CD4-positive, alpha-beta T cell treated with Interleukin-15 for 1 hour (primary cell): ENCODE measurements at places on chromosomes 1 and 21.

DNA sequence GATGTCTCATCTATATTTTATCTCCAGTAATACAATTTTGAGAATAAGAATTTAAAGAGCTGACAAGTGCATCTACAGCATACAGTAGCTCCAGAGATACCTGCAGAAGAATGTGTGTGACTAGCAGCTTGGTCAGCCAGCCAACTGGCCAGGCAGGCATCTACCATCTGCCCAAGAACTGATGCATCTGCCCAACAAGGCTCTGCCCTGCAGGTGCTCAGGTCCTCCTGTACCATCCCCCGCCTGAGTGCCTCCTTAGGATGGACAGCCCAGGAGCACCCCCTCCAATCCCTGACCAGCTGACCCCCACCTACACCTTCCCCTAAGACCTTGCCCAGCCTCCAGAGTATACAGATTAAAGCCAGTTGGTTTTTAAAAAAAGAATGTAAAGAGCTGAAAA is 30.3 kb downstream of the TMEM69 start:
- DNase-seq: no peak

DNA sequence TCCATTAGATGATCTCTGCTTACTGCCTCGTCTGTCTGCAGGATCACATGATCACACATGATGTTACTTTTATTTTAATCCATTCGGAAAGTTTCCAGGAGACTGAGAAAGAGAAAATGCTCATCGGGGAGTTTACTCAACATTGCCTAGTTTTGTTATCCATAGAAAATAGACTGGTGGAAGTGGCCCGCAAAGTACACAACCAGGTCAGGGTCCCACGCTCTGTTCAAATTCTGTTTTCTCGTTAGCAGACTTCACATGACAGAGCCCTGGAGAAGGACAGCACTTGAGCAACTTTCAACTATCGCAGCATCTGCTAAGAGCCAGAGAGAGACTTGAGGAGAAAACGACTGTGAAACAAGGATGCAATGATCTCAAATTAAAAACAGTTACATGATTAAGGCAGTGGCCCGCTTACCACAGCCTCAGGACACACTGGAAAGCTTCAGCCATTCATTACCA is 44.2 kb downstream of the ADAMTS1 start:
- no peak for DNase-seq

DNA sequence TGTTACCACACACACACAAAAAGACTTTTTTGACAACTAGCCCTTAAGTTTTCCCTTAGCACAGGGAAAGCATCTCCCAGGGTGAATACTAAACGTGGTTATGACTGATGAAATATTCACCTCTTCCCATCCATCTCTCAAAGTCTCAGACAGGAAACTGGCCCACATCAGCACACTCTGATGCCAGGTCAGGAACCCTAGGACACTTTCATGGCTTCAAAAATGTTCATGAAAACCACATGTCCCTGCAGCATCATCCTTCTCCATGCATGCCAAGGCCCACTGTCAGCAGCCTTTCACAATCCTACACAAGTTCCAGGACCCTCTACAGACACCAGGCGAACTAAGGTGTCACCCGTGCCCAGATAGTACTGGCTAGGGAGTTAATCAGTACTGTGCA is 68.7 kb downstream of the DNTTIP2 start:
- DNase-seq: no peak

- DNase-seq: no peak
Observed at GRCh38 chr1:207811920-207812720, 60.3 kb downstream of the CD46 start.

DNA sequence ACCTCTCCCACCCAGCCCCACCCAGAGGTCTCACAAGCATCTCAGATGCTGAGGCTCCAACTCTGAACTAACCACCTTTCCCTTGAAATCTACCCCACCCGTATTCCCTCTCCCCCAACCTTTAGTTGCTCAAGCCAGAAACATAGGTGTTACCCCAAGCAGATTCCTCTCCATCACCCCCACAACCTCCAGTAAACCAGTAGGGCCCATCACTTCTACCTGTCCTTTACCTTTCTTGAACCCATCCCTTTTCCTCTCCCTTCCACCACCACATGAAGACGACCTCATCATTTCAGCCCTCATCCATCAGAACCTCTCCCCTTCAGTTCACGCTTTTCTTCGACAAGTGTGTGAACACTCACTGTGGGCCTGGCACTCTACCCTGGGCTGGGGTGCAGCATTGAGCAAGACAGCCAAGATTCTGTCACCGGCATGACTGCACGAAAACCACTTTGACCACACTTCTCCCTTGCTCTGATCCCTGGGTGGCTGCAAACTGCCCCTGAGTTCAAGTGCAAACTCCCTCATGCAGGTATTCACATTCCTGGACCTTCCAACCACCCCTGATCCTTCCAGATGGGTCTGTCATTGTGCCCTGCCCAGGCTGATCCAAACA is 65.5 kb upstream of the LAPTM5 start:
- DNase-seq: peak; percentile 45

DNA sequence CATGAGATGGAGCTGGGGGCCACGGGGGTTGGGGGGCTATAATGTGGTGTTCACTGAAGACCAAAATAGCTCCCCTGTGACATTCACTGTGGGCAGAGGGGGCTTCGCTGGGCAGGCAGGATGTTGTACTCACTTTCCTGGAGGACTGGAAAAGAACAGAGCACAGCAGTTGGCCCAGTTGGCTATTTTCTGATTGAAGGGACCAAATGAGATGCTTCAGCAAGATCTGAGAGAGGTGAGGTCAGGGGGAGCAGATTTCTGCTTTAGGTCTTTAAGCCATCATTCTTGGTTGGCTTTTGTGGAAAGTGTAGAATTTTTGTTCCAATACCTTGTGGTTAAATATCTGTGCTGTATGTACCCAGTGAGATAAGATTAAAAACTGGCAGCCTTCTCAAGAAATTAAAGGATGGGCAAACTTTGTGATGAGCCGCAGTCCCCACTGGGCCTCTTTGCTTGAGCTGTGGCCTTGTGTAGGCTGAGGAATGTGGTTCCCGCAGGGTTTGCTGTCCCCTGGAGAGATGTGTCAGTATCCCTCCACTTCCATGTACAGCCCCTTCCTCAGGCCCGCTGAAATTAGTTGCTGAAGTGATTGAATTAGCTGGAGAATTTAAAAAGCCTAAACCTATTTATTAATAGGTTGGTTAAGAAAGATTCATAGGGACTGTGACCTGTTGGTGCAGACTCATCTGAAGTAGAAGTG is 80.7 kb downstream of the ATP5PO start:
- no peak for DNase-seq

DNA sequence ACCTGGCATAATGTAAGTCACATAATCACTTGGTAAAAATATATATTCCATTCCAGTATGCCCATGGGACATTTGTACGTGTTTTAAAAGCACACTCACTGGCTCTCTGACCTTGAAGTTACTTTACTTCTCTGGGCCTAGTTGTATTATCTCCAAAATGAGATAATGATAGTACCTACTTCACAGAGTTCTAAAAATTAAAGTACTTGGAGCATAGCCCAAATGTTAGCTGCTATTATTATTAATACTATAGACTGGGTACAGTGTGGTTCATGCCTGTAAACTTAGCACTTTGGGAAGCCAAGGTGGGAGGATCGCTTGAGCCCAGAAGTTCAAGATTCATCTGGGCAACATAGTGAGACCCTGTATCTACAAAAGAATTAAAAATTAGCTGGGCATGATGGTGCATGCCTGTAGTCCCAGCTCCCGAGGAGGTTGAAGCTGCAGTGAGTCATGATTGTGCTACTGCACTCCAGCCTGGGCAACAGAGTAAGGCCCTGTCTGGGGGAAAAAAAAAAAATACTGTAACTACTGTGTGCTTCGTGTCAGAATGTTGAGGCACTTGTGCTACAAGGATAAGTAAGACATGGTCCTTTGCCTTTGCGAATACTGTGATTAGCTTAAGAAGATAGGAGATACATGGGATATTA is 45.7 kb downstream of the TDRD5 start:
- no peak for DNase-seq

DNA sequence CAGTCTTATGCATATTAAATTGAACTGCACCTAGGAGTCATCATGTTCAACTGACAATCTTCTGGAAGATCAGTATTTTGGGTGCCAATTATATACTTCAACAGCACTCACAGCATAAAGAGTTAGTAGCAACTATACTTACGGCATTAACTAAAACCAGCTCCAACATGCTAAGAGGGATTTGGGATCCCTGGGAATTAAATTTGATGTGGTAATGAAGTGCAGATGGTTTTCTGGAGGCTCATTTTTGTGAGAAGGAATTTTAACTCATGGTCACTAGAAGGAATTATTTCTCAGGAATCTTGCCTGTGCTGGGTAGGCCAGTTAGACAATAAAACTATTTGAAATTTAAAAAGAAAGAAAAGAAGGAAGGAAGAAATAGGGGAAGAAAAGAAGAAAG is 18.3 kb downstream of the IFI44 start:
- DNase-seq: no peak

DNA sequence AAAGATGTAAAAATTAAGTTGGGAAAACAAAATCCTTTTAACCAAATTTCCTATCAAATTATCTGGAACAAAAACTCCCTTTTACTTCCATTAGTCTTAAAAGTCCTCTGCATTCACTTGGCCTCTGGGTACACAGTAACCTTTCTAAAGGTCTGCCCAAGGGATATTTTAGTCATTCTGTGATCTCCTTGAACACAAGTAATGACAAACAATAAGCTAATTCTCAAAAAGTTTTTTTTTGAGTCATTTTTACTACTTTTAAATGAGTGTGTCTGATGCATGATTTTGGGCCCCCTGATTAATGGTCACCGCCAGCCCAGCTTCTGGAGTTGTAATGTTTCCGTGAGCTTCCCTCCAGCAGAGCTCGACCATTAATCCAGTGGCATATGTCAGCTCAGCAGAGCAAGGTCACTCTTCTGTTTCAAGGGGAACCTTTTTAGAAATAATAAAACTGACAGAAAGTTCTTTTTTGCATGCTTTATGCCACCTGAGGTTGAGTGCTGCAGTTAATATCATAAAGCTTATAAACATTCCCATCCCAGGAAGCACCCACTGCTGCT is 14.3 kb downstream of the SAMSN1 start:
- no peak for DNase-seq

DNA sequence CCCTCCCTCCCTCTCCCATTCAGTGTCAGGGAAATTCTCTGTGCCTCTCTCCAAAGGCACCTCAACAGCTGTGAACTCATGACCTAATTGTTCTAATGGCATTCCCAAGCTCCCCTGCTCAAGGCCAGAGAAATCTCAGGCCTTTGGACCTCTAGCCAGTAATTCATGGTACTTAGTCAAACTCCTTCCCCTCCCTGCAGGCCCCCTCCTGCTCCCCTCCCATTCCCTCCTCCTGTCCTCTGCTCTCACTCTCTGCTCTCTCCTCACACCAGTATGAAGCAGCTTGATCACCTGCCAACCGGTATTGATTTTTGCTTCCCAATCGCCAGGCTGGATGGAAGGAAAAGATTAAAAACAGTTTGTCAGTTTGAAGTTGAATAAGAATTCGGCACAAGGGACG is 370.5 kb upstream of the PBX1 start:
- DNase-seq: no peak

- DNase-seq: no peak
Observed at GRCh38 chr21:35606578-35606977, 453.7 kb downstream of the SETD4 start.

- DNase-seq: no peak
Observed at GRCh38 chr1:160258177-160258798, 4.1 kb downstream of the DCAF8 start.

- DNase-seq: no peak
Observed at GRCh38 chr1:22262583-22262982, 119.7 kb upstream of the WNT4 start.

DNA sequence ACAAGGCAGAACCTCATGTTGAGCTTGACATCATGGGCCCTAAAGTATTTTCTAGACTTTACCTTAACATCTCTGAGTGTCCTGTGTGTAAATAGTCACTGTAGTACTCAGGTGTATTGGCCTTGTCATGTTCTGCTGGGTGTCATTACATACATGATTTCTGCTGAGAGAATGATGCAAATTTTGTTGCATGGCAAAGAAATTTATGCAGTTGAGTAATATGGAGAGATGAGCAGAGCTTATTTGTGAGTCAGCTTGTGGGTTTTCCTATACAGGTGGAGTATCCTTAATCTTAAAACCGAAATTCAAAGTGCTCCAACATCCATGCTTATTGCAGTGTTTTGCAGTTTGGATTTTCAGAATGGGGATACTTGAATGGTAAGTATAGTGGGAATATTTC is 36.6 kb downstream of the RGL1 start:
- no peak for DNase-seq

GRCh38 chr1:10519016-10519417 is 44.3 kb downstream of the PEX14 start:
- DNase-seq: no peak

DNA sequence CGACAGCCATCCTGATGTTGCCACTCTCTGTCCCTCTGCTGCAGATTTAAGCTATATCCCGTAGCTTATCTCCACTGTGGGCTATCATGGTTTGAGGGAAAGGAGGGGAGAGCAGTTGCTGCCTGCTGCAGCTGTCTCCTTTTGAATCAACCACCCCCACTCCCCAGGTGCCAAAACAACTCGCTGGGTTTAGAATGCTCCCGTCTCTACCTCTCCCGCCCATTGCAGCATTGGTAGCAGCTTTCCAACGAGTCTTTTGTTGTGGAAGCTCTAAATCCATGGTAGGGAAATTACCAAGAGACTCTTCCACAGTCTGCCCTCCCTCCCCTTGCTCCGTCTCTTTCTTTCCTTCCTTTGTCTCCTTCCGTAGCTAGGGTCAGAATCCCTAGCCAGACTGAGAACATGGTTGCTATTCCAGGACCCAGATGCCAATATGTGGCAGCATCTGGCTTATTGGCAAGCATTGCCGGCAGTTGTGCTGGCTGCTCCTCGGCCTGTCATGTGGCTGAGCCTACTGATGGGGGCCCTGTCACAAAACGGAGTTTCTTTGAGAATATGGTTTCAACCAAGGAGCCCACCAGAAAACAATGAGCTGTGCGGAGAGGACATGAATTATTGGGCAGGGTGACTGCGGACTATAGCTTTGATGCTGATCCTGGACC is 230.7 kb downstream of the RPS6KC1 start:
- no peak for DNase-seq

GRCh38 chr1:59767119-59767518 is 47.6 kb upstream of the HOOK1 start:
- no peak for DNase-seq

DNA sequence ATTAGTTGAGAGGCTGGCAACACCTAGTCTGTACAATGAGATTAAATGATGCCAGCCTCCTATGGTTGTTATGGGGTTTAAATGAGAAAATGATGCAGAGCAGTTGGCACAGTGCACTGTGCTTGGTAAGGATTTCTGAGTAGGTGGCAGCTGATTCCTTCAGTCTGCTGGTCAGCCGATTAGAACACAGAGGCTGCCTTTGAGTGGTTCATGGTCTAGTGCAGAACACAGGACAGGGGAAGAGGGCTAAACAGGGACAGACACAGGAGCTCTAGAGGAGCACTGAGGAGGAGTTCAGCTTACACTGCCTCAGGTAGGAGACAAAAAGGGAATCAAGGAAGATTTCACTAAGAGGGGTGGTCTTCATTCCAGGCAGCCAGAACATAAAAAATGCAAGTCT is 1.4 kb downstream of the TIE1 start:
- no peak for DNase-seq

- DNase-seq: no peak
Observed at GRCh38 chr1:246782120-246782900, 58.1 kb downstream of the SCCPDH start.
